GOT3 (cell line): ENCODE measurements at places on chromosomes 7 and 10.

- DNase-seq: no peak
Measured at GRCh38 chr10:73886661-73887293, 12.4 kb upstream of the CAMK2G start.

DNA sequence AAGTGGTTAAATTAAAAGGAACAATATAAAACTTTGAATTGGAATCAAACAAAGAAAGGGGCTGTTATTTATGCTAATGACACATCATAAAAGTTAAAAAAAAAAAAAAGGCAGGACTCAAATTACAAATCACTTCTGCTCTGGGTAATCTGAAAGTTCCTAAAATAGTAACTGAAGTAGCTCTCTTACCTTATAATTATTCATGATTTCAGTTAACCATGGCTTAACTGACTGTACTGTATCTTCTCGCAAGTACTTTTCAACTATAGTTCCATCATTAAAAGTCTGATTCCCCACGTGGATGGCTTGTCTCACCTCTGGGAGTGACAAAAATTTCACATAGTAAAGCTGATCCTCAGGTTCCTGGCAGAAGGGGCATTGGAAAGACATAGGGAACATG, 82.5 kb downstream of the CPVL start:
- no peak for DNase-seq

DNA sequence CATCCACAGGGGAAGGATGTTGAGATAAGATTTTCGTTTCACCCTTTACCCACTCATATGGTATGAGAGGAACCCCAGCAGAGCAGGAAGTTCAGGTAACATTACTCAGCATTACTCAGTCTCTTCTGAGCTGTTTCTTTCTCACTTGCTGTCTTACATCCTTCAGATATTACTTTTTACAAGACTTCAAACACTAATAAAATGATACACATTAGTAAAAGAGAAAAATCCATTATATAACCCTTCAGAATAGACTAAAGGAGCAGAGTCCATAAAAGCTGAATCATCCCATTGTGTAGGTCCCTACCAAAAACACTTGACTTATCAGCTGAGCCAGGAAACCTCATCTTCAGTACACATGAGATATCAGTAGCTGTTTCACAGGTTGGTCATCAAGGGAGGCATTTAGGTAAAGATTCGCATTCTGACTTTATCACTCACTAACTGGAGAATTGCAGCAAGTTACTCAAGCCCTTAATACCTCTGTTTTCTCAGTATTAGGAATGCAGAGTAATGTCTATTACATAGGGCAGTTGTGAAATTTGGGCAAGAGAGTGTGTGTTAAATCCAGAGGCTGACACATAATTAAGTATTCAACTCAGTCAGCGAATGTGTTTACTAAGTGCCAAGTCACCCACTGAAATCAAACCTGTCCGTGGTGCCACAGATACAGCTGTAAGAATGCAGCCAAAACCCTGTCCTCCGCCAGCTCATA, 44.7 kb downstream of the KLF6 start:
- no peak for DNase-seq

DNA sequence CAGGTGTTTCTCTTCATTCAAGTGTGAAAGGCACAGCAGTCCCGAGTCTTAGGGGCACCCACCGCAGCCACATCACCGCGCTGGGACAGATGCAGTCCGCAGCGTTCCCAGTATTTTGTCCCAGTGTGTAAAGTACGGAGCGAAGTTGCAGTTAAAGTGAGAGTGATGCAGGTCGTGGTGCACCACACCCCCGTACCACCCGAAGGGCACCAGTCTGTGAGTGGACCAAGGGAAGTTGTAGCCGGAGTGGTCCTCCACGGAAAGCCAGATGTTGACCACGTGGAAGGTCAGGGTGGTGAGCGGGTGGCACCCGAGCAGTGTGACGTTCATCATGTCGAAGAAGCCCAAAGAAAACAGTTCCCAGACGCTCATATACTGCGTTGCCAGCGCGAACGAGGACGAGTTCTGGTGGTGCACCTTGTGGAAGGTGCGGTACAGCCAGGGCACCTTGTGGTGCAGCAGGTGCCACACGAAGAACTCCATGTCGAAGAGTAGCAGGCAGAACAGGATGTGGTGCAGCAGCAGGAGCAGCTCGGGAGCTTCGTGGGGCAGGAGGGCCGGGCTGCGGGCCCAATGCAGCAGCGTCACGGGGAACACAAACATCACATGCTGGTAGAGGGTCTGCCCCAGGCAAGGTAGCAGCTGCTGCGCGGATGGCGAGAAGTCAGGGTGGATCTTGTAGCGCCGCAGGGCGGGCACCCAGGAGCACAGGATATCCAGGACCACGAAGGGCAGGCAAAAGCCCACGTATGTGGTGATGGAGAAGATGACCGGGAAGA, 526 bp downstream of the CH25H start:
- DNase-seq: no peak

GRCh38 chr7:138705167-138705566, 4.0 kb upstream of the SVOPL start:
- no peak for DNase-seq

DNA sequence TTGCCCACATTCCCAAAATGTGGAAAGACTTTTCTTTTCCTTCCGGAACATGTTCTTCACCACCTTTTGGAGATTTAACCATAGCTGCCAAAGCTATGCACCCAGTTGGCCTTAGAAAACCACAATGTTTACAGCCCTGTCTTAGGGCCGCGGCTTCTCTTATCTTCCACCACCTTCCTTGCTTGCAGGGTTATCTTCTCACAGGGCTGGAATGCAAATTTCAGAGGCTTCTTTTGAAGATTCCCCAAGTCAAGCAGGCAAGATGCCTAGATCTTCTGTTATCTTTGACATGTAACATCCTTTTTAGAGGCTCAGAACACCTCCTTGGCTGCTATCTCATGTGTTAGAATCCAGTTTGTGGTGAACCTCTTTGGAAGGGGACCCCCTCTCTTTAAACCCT, 11.1 kb downstream of the KCTD7 start:
- no peak for DNase-seq

DNA sequence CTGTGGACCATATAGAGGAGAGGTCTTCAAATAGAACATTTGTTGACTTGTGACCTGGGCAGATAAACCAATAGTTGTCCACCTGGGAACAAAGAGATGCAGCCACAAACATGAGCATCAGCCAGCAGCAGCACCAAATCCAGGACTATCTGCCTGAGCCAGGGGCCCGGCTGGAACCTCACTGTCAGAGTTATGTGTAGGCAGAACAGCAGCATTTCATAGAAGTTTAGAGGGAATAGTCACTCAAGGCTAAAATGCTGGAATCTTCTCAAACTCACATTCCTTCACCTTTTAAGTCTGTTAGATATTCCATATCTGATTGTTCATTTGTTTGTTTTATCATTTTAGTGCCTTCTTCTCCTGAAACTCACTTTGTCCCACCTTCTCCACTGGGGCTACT, 72.2 kb upstream of the IL6 start:
- no peak for DNase-seq

DNA sequence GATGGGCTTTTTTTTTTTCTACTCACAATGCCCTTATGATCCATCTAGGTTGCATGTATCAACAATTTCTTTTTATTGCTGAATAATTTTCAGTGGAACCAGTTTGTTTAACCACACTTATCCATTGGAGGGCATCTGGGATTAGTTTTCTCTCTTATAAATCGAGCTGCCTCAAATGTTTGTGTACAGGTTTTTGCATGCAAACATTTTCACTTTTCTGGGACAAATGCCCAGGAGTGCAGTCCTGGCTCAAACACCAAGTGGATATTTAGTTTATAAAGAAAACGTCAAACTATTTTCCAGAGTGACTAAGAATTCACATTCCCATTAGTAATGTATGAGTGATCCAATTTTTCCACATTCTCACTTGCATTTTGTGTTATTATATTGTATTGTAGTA, 313.4 kb downstream of the CXCL12 start:
- DNase-seq: no peak

DNA sequence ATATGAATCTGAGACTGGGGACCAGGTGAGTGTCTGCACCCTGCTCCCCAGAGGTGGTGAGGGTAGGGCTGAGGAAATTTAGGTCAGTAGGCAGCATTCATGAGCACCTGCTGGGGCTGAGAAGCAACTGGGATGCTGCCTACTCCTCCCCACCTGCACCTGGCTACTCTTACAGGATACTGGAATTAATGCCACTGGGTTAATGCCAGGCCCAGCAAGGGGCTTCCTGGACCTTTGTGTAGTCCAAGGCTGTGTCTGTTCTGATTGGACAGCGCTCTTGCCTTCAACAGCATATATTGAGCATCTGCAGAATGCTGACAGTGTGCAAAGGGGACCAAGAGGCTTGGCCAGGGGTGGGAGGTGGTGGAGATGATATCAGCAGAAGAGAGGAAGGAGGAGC, 32.1 kb downstream of the ADCYAP1R1 start:
- no peak for DNase-seq

DNA sequence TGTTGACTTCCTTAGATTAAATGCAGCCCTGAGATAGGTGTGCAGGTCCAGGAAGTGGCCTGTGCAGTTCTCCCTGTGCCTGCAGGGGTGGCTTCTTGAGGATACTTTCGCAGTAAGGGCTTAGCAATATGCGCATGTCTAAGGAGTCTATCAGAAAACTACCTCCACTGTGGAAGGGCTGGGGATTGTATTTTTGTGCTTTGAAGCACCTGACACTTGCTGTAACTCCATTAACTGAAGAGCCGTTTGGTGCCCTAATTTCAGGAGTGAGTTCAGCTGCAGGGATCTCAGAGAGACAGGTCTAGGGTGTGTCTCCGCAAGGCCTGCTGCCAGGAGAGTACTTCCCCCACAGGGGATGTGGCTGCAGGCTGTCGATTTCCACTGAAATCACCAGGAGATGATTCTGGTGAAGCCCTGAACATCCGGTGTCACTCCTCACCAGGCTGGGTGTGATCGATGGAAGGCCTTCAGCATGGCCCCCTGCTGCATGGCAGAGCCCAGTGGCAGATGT, 35.5 kb downstream of the IKZF1 start:
- DNase-seq: no peak

DNA sequence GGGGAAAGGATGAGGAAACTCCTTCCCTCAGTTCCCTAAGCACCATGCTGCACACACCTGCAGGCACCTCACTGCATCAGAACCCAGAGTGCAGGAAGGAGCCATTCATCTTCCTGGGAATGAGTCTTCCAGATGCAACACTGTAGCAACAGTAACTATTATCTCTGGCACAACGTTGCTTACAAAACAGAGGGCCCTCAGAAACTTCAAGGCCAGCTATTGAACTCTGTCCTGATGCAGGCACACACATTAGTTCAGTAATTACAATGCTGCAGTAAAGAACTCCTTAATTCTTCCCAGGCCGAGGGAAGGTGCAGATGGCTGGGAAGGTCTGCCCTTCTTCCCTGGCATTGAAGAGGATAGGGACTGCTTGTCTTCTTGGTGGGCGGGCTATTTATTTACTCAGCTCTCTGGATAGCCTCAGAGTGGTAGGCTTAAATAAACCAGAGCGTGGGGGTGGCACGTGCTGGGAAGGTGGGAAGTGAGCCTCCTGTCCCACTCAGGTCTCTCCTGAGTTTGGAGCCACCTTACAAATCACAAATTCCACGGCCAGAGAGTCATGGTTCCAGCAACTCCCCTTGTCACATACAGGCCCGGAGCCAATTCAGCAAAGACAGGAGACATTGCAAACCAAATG, 125.1 kb upstream of the JCAD start:
- DNase-seq: no peak

DNA sequence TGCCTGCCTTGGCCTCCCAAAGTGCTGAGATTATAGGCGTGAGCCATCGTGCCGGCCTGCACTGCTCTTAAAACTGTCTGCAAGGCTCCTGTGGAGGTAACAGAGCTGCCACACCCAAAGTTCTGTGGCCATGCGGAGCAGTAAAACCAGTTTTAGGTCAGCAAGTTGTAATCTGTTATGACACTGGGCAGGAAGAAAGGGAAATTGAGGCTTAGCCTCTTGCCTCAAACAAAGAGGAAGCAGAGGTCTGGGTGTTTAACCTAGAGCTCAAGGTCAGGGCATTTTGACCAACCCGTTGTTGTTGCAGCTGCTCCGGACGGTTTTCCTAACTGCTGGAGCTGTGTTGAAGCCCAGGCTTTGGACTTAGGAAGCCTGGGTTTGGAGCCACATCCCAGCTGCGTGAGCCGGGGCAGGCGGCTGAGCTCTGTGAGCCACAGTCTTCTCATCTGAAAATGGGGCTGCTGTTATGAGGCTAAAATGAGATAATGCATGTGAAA, 7.4 kb upstream of the RRP12 start:
- DNase-seq: no peak

DNA sequence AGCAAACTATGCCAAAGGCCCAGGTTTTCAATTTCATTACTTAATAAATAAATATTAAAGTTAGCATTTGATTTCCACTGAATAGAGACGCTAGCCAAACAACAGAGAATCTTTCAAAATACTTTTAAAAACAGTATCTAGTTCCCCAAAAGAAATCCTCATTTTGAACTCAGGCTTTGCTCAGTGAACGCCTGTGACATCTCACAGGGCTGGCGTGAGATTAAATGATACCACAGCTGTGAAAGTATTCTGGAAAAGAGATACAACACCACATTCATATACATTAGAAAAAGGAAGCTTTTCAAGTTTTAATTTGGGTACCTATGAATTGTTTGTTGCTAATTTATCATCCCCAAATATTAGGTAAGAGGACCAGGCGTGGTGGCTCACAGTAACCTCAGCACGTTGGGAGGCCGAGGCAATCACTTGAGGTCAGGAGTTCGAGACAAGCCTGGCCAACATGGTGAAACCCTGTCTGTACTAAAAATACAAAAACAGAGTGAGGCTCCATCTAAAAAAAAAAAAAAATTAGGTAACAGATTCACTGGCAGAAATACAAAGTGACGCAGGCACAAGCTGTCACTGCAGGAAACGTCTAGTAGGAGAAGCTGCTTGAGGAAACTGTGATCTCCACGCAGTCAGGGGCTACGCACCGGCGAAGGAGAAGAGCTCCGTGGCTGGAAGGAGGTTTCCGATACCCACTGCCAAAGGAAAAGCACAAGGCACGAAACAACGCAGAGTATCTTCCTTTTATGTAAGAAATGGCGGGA, 50.0 kb downstream of the AMZ1 start:
- DNase-seq: no peak

DNA sequence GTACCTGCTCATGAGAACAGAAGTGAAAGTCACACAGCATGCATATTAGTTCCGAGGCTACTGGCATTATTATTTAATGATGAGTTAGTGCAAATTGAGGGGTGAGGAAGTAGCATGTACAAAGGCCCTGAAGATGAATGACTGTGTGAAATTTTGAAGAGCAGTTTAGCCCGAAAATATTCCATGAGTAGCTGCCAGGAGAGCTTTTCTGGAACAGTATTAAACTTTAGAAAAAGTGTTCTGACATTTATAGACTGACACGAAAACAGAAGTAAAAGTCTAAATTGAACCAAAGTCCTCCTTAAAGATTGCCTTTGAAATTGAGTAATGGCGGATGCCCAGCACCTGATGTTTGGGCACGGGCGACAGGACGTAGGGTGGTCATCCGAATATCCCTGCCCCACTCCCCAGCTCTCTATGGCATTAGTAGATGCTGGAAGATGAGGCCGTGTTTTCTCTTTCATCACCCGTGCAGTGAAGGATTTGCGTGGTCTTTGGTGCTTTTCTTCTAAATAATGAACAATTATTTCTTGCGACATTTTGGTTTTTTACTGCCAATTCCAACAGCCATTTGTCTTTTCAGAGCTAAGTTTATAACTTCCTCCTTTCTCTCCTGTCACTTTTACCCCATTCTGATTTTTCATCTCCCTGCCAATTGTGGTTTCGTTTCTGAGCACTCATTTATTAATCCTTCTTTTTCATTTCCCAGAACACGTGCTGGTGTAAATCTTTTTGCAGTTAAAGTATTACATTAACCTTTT, 192.6 kb downstream of the MGMT start:
- DNase-seq: no peak

GRCh38 chr10:37125921-37126320, 523 bp downstream of the ANKRD30A start:
- DNase-seq: no peak

GRCh38 chr7:92231-92674, 100.1 kb upstream of the FAM20C start:
- no peak for DNase-seq
